ENCODE measurements at places on chromosomes 2 and 18.

GRCh38 chr2:168025487-168026202 is 221.8 kb downstream of the STK39 start:
- no peak for DNase-seq

GRCh38 chr18:58288921-58289797 is 245.1 kb downstream of the NEDD4L start:
- peak; percentile 61 for DNase-seq

DNA sequence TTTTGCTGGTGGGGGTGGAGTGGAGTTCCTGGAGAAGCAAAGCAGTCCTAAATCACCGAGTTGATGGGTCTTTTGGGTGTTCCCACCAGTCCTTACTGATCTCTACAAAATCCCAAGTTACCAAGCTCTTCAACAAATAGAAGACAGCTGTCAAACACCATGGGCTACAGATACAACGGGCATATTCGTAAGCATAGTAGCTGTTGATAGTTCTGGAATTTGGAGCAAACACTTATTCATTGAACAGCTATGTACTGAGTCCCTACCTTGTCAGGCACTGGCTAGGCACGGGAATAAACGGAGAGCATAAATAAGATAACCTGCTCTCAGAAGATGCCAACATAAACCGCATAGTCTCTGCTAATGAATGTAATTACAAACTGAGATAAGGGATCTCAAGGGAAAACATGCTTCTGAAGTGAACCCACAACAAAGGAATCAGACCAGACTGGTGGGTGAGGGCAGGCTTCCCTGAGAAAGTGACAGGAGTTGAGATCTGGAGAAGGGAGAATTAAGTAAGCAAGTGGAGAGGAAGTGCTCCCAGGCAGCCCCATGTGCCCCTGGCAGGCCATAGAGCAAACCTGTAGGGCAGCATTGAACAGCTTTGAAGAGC is 947 bp upstream of the ANKRD44 start:
- no peak for DNase-seq

DNA sequence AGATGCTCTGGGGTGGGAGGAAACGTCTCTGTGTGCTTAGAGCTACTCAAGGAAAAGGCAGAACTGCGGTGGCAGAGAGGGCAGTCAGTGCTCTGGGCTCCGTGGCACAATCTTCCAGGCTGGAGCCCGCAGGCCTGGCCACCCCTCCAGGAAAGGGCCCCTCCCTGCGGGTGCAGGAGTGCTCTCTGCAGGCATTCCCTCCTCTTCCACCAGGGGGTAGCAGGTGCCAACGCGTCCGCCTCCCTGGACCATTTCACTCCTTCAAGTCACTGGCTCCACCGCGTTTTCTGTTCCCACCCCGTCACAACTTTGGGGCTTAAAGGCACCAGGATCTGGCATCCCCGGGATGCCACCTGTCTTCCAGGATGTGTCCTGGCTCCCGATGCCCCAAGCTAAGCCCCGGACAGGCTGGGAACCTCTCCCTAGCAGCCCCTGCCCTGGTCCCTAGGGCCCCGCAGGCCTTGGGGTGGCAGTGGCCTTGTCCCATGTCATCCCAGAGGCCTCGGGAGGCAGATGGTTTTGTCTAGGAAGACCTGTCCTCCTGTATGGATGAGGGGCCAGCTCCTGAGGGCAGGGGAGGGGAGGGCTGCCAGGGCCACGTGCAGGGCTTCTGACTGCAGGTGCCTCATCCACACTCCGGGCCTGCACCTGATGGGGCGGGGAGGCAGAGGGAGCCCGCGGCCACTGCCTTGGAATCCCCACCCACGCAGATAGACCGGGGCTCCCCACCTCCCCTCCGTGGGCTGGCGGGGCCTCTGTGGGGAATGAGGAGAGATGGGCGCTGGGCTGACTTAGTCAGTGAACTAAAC is 26.4 kb downstream of the KCNIP3 start:
- peak; percentile 64 for DNase-seq

GRCh38 chr2:118752762-118753429 is 94.6 kb downstream of the EN1 start:
- no peak for DNase-seq

GRCh38 chr2:211093743-211094303 is 537.4 kb downstream of the CPS1 start:
- peak; percentile 5 for DNase-seq

DNA sequence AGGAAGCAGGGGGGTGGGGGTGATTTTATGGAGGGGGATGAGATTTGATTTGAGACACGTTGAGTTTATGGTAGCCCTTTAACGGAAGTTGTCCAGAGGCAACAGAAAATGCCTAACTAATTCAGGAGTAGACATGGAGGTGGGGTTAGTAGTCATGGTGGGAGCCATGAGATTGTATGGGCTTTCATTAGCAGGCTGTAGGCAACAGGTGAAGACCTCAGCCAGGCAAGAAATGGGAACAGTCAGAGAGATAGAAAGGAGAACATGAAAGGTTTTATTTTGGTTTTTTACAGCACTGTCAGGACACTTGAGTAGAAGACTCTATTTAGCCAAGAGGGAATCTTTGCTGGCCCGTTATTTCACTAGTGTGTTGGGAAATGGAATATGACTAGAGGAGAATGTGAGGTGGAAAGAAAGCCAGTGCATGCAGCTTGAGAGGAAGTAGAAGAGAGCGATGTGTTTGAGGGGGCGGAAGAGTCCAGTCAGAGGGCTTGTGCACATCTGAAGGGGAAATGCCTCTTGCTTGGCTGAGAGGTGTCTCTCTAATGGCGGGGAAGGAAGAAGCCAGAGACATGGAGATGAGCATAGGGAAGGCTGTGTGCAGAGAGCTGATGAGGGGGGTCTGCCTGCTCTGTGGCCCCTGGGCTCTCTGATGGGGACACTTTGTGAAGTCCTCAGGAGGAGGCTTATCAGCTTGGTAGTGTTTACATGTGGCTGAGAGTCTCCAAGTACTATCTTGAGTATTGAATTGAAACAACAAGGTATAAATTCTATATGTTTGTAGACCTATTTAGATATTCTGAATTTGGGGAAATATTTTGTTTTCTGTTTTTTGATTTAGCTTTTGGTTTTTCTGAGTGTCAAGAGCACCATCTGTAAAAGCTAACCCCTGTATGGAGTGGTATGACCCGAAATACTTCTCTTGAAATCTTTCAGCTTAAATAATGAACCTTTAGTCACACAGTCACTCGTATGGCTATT is 66.9 kb upstream of the ITM2C start:
- DNase-seq: no peak

All from mammary epithelial cell (primary cell).